Activated CD8-positive, alpha-beta memory T cell treated with anti-CD3 and anti-CD28 coated beads, Interleukin-2, amount 50 U/mL, for 48 hours (primary cell): ENCODE measurements at places on chromosomes 11 and 22.

DNA sequence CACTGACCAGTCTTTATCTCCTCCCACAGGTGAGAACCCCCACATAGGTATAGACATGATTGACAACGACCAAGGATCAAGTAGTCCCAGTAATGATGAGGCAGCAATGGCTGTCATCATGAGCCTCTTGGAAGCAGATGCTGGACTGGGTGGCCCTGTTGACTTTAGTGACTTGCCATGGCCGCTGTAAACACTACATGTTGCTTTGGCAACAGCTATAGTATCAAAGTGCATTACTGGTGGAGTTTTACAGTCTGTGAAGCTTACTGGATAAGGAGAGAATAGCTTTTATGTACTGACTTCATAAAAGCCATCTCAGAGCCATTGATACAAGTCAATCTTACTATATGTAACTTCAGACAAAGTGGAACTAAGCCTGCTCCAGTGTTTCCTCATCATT lies 76.5 kb downstream of the BTBD10 start:
- DNase-seq = no peak

- DNase-seq = no peak
Observed at GRCh38 chr11:35227576-35228327, 88.8 kb downstream of the CD44 start.

- no peak for DNase-seq
Observed at GRCh38 chr22:42947211-42947990, 67.5 kb downstream of the PACSIN2 start.

DNA sequence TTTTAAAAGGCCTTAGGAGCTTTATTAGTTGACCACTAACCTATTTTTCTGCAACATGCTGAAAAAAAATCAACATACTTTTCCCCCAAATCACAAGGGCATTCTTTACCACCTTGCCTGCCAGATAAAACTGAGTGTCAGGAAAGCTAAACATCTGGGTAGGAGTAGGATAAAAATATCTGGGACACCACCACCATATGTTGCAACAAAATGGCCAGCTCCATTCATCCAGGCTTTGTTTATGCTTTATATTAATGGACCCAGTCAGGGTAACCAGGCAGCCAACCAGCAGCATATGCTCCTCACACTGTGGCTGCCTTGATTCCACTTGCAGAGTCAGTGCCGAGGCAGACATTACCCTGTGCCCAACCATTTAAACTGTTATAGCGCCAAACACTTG lies 1024.5 kb downstream of the LRRC4C start:
- DNase-seq = no peak

- DNase-seq = no peak
Observed at GRCh38 chr22:28075358-28075981, 156.4 kb upstream of the PITPNB start.

GRCh38 chr22:32318361-32318760 lies 39.3 kb upstream of the RFPL3 start:
- DNase-seq = peak; percentile 1

GRCh38 chr11:8066036-8066910 lies 14.7 kb upstream of the TUB start:
- peak; percentile 37 for DNase-seq

DNA sequence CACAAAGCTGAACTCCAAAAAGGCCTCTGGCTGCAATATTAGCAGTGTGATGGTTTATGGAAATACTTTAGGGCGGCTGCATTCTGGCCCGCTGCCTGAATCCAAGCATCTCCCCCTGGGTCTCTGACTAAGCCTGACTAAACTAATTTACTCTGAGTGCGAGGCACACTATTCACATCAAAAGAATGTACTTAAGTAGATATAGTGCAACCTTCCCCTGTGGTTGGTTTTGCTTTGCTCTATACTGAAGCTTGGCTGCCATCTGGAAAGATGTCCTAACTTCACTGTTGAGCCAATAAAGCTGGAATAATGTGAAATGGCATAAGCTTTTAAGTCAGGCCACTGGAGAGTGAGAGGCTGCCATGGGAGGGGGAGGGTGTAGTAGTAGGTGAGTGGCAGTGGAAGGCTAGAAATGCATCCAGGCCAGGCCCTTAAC lies 321.6 kb downstream of the AASDHPPT start:
- no peak for DNase-seq

GRCh38 chr11:65204646-65205601 lies 23.2 kb downstream of the CAPN1 start:
- DNase-seq = peak; percentile 87

- DNase-seq = peak; percentile 80
Observed at GRCh38 chr11:94876645-94877442, 96.5 kb downstream of the CWC15 start.

- DNase-seq = no peak
Observed at GRCh38 chr11:44675906-44676305, 50.9 kb upstream of the TSPAN18 start.

DNA sequence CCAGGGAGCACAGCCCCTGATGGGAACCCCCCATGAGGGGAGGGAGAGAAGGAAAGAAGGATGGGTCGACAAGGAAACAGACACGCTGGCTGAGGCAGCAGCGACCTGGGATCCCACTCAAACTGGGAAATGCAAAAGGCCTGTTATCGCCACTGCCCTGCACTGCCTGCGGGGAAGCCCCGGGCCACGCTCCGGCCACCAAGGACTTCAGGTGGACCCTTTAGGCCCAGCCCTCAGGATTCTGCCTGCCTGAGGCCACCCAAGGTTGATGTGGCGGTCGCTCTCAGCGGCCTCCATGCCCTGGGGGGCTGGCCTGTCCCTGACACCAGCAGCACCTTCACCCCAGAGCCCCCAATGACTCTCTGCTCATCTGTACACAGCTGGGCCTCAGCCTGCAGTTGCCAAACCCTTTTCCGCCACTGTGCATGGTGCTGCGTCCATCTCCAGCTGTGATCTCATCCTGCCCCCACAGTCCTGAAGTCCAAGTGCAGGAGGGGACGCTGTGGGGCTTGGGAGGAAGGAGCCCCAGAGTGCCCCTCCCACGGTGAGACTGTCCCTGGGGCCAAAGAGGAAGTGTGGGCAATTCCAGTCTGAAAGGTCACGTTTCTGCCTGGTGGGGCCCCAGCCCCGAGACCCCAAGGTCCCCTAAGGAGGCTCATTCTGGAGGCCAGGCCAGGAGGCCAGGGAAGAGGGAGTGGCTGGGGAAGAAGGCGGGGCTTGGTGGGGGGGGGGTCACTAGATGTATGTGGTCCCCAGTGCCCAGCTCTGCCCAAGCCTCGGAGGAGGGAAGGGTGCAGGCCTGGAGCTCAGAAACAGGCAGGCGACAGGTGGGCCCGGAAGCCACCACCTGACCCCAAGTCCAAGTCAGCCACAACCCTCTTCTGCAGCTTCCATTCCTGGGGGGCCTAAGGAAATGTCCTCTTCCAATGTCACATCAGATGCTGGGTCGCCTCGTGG lies 31.6 kb downstream of the OSBPL5 start:
- DNase-seq = no peak

DNA sequence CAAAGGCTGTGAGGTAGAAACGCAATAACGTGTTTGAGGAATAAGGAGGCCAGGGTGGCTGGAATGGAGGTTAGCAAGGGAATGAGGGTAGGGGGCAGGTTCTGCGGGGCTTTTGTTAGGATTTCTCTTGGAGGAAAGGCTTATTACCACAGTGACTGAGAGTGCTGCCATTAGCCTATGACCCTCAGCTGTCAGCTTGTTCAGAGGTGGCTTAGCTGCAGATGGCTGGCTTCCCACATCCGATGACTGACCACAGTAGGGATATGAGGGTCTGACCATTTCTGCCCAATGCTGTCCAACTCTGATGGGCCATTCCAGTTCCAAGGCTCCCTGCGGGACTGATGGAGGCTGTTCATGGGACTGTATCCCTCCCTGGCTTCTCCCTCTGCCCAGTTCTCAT lies 181.8 kb downstream of the MIAT start:
- no peak for DNase-seq

- no peak for DNase-seq
Observed at GRCh38 chr22:36549033-36549432, 20.1 kb upstream of the EIF3D start.

DNA sequence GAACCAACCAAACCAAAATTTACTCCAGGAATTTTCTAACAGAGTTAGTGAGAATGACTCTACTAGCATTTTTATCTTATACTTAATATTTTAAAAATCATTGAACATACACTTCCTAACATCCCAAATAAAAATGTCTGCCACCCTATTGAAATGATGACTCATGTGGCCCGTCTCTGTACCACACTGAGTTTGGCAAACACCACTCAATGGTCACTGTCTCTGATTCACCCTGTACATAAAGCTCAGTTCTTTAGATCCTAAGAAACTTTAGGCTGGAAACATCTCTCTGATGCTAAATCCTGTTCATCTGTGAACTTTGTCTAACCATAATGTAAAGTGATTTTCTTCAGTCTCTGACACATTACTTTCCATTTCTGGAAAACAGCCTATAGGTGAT lies 182.0 kb downstream of the CWF19L2 start:
- no peak for DNase-seq

GRCh38 chr11:69750875-69751597 lies 24.1 kb downstream of the FGF4 start:
- no peak for DNase-seq

GRCh38 chr22:36773935-36774334 lies 2.0 kb downstream of the IFT27 start:
- no peak for DNase-seq

- no peak for DNase-seq
Observed at GRCh38 chr11:64313491-64314145, 3.7 kb downstream of the TRMT112 start.
